ENCODE measurements at places on chromosomes 2 and 18.

DNA sequence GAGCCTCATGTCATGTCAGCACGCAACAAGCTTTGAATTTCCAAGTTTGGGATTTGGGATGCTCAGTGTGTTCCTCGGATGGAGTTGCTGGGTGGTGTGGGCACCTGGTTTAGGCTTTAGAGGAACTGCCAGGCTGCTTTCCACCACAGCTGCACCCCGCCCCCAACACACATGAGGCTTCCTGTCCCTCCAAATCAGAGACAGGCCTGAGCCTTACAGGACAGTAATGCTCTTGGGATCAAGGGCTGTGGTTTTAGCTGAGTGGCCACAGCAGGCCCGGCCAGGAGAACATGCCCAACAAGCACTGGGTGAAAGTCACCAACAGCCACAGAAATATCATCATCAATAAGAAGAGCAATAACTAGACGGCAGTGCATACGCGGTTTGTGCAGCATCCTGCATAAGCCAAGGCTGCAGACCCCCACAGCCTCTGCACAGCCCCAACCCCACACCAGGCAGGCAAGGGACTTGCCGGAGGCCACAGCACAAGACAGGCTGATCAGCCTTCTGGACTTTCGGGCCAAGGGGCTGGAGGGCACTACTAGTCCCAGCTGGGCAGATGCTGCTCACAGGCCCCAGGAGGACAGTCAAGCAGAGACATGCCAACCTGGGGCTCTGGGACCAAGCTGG lies 29.7 kb upstream of the GPC1 start:
- DNase-seq: peak; percentile 47

DNA sequence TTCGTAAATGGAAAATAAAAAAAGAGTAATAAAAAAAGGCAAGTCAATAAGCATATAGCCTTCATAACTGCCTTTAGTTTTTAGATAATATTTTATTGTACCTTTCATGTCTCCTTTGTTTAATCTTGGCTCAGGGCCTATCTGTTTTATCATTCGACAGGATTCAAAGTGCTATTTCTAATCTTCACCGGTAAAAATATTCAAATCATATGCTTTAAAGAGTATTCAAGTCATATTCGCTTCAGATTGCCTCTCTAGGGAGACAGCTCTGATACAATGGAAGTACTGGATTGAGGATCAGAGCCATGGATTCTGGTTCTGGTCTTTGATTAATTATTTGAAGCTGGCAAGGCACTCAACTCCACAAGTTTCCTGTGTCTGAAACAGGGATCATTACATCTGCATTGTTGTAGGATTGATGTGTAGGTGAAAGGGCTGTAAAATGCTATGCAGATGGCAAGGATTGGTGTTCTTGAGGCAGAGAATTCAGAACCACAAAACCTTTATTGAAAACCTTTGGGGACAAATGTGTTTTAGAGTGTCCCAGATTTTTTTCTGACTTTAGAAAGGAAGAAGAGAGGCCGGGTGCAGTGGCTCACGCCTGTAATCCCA lies 84.3 kb upstream of the RAPH1 start:
- no peak for DNase-seq

DNA sequence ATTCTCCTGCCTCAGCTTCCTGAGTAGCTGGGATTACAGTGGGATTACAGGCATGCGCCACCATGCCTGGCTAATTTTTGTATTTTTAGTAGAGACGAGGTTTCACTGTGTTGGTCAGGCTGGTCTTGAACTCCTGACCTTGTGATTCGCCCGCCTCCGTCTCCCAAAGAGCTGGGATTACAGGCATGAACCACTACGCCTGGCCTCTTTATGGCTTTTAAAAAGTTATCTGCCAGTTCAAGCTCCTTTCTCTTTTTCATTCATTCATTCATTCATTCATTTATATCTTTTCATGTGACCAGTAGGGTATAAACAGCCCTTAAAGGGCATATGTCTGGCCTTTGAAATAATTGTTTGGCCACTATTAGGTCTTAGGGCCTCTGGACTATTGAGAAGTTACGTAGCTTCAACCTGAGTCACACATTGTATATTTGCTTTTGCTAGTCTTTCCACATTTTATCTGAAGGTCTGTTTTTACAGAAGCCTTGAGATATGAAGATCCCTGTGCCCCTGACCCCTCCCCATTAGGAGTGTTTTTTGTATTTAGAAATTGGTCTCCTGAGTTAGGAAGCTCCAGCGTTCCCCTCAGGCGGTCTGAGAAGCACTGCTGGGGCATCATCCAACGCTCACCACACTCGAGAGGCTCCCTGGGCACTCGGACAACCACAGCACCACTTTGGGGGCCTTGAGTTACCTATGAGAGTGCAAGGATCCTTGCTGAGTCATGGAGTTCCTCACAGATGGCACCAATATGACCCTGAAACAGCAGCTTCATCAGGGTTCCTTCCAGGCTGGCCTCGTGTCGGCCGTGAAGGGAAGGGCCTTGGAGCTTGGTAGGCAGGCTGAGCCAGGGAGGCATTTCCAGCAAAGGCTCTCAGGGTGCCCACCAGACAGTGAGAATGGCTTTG lies 21.8 kb downstream of the FZD5 start:
- no peak for DNase-seq

GRCh38 chr2:120398996-120399888 lies 53.3 kb downstream of the INHBB start:
- peak; percentile 65 for DNase-seq

DNA sequence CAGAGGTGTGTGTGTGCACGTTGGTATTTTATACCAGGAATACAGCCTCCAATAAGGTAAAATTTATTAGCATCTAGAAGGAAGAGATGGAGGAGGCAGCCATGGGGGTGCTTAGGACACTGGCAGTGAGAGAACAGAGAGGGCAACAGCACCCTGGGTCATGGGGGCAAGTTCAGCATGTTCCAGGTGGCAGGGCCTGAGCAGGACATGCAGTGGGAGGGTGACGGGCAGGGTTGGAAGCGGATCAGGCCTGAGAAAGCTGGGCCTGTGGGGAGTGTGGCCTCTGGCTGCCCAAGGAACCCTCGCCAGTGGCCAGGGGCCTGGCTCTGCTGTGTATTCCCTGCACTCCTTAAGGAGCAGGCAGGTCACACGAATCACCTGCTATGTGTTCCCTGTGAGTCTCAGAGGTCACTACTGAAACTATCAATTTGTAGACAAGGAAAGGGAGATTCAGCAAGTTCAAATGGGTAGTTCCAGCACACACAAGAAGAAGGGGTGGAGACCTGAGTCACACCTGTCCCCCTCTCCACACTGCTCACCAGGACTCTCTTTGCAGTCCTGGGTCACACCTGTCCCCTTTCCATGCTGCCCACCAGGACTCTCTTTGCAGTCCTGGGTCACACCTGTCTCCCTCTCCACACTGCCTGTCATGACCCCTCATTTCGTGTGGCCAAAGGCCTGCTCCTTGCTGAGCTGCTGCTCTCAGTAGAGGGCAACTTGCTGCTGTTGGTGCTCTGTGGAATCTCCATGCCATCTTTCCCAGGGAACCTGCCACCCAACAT lies 463.9 kb upstream of the HS6ST1 start:
- no peak for DNase-seq

DNA sequence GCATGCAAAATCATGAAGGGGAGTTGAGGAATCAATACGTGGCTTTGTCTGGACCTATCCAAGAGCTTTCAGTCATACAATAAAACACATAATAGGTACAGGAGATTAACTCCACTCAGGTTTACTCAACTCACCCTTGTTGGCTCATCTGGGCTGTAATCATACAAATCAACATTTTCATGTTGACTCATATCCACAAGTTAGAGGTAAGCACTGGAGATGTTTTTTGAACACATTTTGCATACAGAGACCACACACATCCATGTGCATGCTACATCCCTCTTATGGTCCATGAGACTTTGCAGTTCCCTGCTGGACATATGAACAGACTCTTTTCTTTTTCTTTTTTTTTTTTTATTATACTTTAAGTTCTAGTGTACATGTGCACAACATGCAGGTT lies 336.9 kb upstream of the PIK3C3 start:
- no peak for DNase-seq

DNA sequence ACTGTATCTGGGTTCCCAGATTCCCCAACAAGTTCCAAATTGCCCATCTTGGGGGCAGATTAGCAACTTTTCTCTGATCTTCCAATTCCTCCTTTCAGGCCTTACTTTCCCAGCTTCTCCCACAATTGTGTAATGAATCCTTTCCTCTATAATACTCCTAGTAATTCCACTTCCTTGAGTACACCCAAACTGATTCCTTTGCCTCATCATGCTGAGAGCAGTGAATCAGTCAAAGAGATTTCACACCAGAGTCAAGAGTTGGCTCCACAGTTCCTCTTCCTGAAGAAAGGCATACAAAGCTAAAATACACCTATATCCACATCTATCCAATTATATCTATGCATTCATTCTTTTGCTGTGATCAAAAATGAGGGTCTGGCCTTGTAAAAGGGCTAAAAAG lies 28.6 kb upstream of the DAPL1 start:
- DNase-seq: no peak

GRCh38 chr18:60180671-60181070 lies 191.9 kb downstream of the MC4R start:
- no peak for DNase-seq

GRCh38 chr18:2451556-2451955 lies 119.7 kb downstream of the METTL4 start:
- DNase-seq: no peak

GRCh38 chr2:126915903-126916302 lies 17.2 kb downstream of the TEX51 start:
- peak; percentile 40 for DNase-seq

- DNase-seq: peak; percentile 80
Measured at GRCh38 chr2:164840930-164841718, 499 bp downstream of the COBLL1 start.

DNA sequence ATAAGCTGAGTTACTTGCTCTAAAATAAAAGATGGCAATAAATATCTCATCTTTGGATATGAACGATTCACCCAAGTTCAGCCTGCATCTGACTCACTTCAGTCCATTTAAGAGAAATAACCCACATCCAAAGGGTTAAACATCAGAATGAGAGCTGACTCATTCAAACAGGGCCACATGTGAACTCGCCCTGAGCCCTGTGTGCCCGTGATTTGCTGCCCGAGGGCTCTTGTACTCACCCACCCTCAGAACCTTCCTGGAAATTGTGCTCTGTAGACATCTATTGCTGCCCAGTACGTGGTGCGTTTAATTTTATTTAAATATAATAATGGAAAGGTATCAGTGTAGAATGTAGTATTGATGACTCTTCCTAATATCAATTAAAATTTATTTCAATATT lies 66.9 kb upstream of the RBM44 start:
- no peak for DNase-seq

- DNase-seq: no peak
Measured at GRCh38 chr18:68925268-68925667, 127.4 kb downstream of the CCDC102B start.

DNA sequence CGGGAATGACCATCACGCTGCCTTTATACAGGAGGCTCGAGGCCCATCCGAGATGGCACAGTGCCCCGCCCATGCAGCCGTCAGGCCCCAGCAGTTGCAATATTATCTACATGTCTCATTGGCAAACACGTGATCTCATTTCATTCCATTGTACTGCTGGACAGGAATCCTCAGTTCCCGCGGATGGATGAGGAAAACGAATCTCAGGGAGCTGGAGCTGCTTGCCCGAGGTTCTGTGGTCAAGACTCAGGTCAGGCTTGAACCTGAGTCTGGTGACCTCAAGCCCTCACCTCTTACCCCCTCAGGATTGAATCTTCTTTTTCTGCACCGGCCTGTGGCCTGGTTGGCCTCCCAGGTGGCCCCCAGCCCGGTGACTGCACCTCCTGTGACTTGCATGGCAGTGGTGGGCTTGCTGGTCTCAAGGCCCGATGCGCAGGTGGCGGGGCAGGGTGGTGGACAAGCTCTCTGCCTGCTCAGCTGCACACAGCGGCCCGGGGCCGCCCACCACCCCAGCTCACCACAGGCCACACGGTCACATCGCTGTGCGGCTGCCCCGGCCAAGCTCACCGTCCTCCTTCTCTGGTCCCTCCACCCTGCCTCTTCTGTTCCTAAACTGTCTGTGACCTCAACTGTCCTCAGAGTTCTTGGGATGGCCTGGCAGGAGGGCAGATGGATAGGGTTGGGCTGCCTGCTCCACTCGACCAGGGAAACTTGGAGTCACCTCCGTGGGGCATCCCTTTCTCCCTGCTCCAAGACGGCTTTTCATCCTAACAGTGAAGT lies 52.0 kb upstream of the HS6ST1 start:
- no peak for DNase-seq

DNA sequence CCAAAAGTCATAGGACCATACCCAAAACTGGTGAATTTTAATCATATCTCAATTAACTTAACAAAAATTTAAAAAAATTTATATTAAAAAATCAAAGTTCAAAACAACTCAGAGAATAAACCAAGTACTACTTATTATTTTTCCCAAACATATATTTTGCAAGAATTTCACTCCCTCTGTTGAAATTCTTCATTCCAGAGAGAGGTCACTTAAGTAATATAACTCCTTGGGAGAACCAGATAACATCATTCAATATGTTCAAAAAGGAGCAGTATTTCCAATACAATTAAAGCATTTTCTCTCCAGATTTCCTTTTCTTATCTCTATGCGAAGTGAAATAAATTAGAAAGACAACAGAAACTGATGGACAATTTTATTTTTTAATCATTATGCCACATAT lies 165.9 kb upstream of the RND3 start:
- DNase-seq: no peak

DNA sequence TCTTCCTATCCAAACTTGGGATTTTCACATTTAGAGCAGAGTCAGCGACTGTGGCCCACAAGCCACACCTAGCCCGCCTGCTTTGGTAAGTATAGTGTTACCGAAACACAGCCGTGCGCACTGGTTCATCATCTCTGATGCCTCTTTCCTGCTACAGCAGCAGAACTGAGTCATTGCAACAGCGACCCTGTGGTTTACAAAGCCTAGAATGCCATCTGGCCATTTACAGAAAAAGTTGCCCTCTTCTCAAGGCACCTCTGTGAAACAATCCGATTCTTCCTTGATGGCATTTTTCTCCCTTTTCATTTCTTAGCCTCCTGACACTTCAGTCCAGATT lies 10.7 kb upstream of the IAH1 start:
- DNase-seq: no peak

GRCh38 chr2:151973901-151974199 lies 125.0 kb downstream of the CACNB4 start:
- DNase-seq: no peak
